Neural crest cell (in vitro differentiated cells): ENCODE measurements at places on chromosomes 16 and 17.

GRCh38 chr17:7329997-7330637, 982 bp upstream of the NEURL4 start:
- DNase-seq: peak; percentile 74

GRCh38 chr17:67602974-67603373, 114.8 kb upstream of the NOL11 start:
- no peak for DNase-seq

- no peak for DNase-seq
These were observed 7.5 kb downstream of the NFE2L1 start for GRCh38 chr17:48055531-48056245.

DNA sequence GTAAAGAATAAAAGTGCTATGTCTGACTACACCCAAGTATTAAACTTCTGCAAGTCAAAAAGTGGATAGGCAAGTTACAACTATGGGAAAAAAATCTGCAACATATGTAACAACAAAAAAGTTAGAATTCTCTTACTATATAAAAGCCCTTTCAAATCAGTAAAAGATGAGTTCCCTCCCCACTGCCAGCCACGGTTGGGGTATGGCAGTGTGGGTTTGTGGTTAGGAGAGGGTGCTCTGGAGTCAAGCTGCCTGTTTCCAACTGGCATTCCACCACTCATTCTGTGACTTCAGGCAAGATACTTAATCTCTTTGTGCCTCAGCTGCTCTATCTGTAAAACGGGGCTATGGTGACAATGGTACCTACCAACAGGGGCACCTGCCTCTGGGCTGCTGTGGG, 26.6 kb upstream of the MFSD6L start:
- no peak for DNase-seq

GRCh38 chr16:17780181-17780580, 309.4 kb upstream of the XYLT1 start:
- no peak for DNase-seq

DNA sequence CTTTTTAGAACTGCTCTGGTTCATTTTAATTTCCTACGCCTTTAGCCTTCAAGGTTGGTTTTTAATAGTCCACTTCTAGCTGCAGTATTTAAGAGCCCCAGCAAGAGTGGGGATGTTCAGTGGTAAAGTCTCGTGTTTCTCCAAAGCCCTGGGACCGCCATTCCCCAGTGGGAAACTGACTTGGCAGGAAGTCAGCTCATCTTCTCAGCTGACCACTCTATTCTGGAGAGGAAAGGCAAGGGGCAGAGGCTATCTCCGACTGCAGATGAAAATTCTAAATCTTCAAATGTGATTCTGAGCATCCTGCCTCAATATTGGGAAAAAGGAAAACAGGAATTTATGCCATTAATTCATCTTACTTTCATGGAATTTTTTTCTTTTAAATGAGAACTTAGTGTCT, 35.5 kb downstream of the HS3ST3B1 start:
- no peak for DNase-seq

DNA sequence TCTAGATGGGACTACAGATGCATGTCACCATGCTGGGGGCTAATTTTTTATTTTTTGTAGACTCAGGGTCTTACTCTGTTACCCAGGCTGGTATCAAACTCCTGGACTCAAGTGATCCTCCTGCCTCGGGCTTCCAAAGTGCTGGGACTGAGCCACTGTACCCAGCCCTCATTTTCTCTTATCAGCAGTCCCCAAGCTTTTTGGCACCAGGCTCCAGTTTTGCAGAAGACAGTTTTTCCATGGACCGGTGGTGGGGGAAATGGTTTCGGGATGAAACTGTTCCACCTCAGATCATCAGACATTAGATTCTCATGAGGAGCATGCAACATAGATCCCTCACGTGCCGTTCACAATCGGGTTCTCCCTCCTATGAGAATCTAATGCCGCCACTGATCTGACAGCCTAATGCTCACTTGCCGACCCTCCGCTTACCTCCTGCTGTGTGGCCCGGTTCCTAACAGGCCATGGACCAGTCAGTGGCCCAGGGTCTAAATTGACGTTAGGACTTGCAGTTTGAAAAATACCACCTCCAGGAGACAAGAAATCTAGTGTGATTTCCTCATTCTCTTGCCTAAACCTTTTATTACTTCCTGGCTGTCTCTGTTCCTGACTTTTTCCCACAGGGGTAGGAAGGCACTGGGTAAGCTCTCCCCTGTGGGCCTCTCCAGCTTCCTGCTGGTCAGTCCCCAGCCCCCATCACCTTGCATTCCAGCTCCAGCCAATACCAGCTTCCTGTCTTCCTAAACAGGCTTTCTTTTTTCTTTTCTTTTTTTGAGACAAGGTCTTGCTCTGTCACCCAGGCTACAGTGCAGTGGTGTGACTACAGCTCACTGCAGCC, 9.3 kb upstream of the CNP start:
- no peak for DNase-seq

GRCh38 chr17:36017799-36018198, at the start of gene CCL23:
CCL23 (minus strand) TSS chr17:36017972; CDS start chr17:36017897, 75 bp downstream.
- no peak for DNase-seq

DNA sequence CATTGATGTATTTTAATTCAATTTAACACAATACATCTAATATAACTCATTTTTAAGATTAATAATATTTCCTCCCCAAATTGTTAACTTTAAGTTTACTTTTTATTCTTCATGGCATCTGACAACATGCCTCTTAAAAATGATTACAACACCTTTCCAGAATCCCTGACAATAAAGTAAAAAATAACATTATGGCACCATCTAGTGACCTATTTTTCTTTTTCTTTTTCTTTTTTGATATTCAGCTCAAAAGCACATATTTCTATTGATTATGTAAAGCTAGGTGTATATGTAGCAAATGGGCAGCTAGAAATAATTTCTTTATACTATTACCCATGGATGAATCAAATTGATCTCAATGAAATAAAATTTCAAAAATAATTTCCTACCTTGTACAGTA, 834.3 kb upstream of the CDH8 start:
- DNase-seq: no peak

GRCh38 chr17:2237521-2237921, 66.1 kb downstream of the SMG6 start:
- no peak for DNase-seq

- DNase-seq: no peak
These were observed 38.0 kb downstream of the PRMT7 start for GRCh38 chr16:68348639-68349445.

DNA sequence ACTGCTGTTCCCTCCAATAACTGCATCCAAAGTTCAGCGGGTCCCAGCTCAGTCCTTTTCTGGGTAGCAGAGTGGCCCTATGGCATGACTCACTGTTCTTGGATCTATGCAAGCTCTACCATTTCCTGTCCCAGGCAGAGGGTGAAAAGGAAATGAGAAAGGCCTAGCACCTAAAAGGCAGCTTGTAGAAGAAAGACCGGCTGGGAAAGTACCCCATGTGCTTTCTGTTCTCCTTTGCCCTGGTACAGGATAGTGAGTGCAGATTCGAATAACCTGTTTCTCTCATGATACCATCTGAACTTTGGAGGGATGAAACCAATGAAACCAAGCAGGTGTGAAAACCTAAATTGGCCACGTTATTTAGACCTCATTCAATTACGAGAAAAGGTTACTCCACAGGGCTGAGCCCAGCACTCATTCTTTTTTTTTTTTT, 12.7 kb upstream of the HASPIN start:
- DNase-seq: no peak

DNA sequence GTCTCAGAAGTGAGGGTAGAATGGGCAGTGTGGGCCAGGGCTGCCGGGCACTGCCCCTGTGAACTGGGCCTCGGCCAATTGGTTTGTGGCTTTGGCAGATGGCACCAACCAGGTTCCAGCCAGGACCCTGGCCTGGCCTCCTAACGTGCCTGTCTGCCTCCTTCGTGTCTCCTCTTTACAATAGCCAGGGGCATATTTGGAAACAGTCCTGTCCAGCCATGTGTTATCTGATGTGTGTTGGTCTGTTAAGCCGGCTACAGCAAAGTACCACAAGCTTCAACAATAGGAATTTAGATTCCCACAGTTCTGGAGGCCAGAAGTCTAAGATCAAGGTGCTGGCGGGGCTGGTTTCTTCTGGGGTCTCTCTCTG, 14.6 kb downstream of the CRISPLD2 start:
- no peak for DNase-seq
